Activated CD4-positive, alpha-beta T cell treated with anti-CD3 and anti-CD28 coated beads, Interleukin-2, amount 50 U/mL, for 16 hours (primary cell): ENCODE measurements at places on chromosomes 3 and 15.

GRCh38 chr3:69370901-69371301, 15.0 kb downstream of the FRMD4B start:
- no peak for DNase-seq

GRCh38 chr3:70635301-70635700, 322.9 kb upstream of the MDFIC2 start:
- no peak for DNase-seq

DNA sequence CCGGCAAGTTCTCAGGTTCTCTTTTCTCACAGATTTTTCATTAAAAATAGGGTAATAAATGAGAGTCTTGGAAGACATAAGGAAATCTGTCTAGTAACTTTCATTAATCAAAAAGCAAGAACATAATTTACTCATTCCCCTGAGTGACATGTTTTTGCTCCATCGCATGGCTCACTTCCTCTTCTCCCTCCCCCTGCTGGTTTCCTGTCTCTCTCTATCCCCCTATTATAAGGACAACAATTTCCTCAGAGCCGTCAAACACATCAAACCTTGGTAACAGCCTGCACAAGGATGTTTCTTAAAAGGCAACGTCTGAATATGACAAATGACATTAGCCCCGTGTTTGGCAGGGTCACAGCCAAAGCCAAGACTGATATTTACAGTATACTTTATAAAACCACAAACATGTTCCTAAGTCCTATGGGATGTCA, 1149.6 kb downstream of the IGSF11 start:
- DNase-seq: no peak

DNA sequence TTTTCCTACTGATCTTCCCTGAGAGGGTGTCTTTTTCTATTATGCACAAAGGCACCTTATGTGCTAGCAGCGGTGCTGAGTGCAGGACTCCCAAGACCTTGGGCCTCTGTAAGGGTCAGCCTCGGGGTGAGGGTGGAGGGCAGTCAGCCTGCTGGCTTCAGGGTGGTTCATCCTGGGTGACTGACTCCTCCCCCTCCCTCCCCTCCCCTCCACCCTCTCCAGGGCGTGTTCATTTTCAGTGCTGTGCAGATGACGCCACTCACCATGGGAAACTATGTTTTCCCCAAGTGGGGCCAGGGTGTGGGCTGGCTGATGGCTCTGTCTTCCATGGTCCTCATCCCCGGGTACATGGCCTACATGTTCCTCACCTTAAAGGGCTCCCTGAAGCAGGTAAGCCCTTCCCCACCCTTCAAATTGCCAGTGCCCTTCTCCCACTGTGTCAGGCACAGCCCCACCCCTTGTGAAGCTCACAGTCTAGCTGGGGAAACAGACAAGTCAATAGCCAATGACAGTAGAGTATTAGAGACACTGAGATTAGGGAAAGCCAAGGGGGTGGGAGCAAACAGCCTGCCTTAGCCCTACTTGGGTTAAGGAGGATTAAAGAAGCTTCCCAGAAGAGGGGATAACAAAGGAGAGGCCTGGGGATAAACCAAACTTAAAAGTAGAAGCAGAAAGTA, 41.9 kb downstream of the SLC6A1 start:
- DNase-seq: no peak

- DNase-seq: no peak
Measured at GRCh38 chr15:86764021-86764420, 684.4 kb downstream of the AGBL1 start.

DNA sequence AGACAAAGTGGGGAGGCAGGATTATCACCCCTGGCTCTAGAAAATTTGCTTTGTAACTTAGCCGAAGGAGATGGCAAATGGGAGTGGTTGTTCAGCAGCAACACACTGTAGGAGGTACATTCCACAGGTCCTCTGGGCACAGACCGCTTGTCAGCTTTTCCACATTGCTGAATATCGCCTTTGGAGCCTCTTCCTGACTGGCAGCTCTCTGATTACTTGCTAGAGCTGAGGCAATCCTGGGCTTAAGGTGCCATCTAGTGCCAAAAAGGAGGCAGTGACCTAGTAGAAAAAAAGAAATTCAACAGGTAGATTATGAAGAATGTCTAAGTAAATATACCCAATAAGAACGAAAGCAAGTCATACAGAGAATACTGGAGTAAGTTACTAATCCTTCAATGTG, 13.1 kb upstream of the SCN5A start:
- peak; percentile 26 for DNase-seq

DNA sequence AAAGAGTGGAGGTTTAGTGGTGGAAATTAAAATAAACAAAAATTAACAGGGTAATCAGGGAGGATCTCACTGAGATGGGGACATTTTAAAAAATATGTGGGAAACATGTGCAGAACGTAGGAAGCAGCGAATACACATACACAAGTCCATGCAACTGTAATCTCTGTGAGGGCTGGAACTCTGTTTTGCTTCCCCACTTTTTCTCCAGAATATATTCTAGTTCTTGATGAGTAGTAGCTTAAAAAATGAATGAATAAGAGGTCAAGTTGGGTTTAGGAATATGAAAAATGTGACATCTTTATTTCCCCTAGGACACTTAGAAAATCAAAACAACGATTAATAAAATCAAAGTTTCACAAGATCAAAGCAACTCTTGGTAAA, 312.2 kb upstream of the ZNF717 start:
- no peak for DNase-seq

DNA sequence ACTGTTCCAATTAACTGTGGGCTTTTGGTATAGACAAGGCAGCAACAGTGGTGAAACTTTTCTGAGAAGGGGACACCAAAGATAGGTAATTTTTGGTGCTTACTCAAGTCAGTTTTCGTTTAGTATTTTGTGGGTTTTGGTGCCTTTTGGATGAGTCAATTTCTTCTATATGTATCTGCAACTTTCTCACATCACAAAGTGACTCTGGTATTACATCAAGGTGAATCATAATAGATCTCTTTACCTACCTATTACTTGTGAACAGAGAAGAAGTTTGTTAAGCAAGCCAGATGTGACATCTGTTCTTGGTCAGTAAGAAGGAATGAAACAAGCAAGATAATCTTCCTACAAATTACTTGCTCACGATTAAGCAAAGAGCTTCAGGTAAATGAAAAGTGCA, 732.4 kb upstream of the DPPA4 start:
- peak; percentile 54 for DNase-seq

GRCh38 chr3:129386984-129387383, 41.5 kb downstream of the EFCAB12 start:
- DNase-seq: no peak

GRCh38 chr15:65612949-65613744, 2.2 kb upstream of the INTS14 start:
- no peak for DNase-seq

GRCh38 chr3:191688756-191689433, 227.9 kb downstream of the PYDC2 start:
- DNase-seq: no peak

DNA sequence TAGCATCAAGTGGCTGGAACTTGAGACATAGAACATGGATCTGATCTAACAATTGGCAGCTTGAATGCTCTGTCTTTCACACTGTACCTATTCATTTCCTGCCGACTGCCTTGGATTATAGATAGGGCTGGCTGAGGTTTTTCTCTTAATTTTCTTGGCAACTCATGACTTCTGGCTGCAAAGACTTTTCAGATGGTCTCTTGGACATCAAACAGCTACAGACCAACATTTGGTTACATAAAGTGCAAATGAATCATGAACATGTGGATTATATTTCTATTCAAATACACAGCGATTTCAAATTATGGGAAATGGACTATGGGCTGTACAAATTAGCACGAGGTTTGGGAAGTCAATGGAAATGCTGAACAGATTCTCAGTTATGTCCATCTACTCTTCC, 26.2 kb upstream of the IL16 start:
- DNase-seq: no peak

GRCh38 chr15:61748529-61748928, 311.7 kb downstream of the VPS13C start:
- no peak for DNase-seq

DNA sequence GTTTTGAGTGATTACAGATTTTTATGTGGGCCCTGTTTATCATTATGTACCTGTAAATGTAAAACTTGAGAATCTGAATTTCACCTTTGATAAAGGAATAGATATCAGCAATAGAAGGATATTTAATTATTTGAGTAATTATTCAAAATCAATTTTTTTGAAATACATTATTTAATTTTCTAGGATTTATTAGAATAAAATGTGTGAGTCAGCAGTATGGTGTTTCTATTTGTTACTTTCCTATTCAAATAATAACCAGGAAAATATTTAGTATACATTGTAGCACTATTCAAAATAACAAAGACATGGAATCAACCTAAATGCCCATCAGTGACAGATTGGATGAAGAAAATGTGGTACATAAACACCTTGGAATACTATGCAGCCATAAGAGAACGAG, 22.1 kb downstream of the CAPN7 start:
- DNase-seq: no peak

- no peak for DNase-seq
Measured at GRCh38 chr3:62373215-62373614, at the start of gene FEZF2. TSS of gene FEZF2 (minus strand) at chr3:62373550. CDS start at chr3:62372868, 682 bp downstream.

GRCh38 chr3:78632925-78633553, 1134.8 kb downstream of the ROBO1 start:
- no peak for DNase-seq
